ENCODE measurements at places on chromosomes 5 and 9.

DNA sequence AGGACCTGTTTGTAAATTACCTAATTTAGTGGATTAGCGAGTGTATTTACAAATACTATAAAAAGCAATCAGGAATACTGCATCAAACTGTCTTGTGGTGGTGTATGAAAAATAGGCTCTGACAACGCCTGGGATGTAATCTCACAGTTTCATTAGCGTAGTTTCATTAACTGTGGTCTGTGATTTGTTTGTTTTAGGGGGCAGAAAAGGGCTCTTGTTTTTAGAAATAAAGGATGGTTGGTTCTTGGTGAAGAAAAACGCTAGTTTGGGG, 1.4 kb downstream of the SLC44A1 start:
- no peak for DNase-seq

GRCh38 chr5:133881576-133882388, 86.6 kb downstream of the C5orf15 start:
- DNase-seq: no peak

- no peak for DNase-seq
These were observed 97.0 kb upstream of the MOCS2 start for GRCh38 chr5:53206562-53206961.

DNA sequence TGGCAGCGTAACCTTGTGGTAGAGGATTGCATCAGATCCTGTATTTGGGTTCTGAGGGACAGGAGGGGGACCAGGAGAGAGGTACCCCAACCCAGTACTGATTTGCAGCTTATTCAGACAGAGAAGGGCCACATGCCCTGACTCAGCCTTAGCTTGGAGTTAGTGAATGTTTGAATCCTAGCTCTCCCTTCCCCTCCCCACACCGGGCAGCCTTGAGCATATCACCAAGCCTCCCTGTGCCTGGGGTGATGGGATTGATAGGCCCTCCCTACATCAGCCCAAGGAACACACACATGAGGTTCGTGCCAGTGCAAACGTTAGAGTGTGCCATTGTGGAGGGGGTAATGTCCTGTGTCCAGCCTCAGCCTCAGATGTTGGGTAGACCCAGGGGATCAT, 71.9 kb downstream of the AMBP start:
- no peak for DNase-seq

GRCh38 chr5:6785161-6785860, 72.1 kb downstream of the TENT4A start:
- DNase-seq: no peak
